ENCODE measurements at places on chromosomes 11 and 22. TPM values are rescaled to one million over a fixed set of nuclear protein-coding genes. Genes with fewer than 3 reads are reported as not detected.

The CHKB gene
- total RNA-seq, result 47.9 TPM

The CHRDL2 gene
- total RNA-seq, result not detected

The NXPE4 gene
- total RNA-seq, result not detected

GRCh38 chr11:105130189-105130813 is 9.3 kb downstream of the CARD18 start:
- DNase-seq, result no peak

GRCh38 chr22:28247667-28248363 is 328.8 kb upstream of the PITPNB start:
- no peak for DNase-seq

- DNase-seq, result no peak
Observed at GRCh38 chr11:35313066-35313759, 106.1 kb downstream of the SLC1A2 start.

DNA sequence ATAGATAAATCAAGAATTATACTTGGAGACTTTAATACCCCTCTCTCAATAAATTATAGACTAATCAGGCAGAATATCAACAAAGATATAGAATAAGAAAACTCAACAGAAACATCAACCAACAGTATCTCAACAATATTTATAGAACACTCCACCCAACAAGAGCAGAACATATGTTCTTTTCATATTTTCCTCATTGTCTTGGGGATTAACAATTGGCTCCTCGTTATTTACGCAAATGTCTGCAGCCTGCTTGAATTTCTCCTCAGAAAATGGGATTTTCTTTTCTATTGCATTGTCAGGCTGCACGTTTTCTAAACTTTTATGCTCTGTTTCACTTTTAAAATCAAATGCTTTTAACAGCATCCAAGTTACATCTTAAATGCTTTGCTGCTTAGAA is 37.0 kb upstream of the FBLN1 start:
- no peak for DNase-seq

The ATXN10 gene
- 175 TPM for total RNA-seq

The ELFN2 gene
- 0.02 TPM for total RNA-seq

The ABCG4 gene
- total RNA-seq, result 0.80 TPM

DNA sequence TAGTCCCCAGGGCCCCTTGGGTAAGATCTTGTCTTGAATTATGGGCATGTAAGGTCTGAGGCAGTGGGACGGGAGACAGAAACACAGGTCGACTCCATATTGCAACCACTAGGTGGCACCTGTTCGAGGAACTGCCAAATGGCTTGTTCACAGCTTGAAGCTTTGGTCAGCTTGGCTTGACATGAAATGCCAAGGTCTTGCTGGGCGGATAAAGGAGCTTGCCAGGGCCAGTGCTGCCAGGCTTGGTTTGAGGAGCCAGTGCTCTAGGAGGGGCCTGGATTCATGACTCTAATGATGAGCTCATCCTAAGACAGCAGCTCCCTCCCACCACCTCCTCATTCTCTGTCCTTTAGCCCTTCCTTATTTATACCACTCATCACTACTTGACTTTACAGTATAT is 11.9 kb upstream of the NRIP3 start:
- DNase-seq, result peak; percentile 51

GRCh38 chr11:102457056-102457677 is 4.6 kb upstream of the TMEM123 start:
- DNase-seq, result no peak

- DNase-seq, result no peak
Observed at GRCh38 chr11:35584321-35584720, 33.9 kb upstream of the FJX1 start.

DNA sequence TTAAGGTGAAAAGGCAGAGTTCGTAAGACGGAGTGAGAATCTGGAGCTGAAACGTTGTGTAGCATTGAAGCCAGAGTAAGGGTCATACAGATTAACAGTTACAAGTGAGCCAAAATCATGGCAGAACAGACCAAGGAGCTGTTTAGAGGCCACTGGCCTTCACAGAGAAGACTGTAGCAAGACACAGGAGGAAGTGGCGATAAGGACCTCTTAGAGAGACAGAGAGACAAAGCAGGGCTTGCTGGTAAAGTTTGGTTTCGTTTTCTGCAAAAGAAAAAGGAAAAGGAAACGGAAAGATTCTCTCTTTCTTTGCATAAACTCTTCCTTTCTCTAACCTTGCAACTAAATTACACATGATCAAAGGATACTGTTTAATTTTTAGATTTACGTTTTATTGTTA is 83.0 kb downstream of the AASDHPPT start:
- no peak for DNase-seq

DNA sequence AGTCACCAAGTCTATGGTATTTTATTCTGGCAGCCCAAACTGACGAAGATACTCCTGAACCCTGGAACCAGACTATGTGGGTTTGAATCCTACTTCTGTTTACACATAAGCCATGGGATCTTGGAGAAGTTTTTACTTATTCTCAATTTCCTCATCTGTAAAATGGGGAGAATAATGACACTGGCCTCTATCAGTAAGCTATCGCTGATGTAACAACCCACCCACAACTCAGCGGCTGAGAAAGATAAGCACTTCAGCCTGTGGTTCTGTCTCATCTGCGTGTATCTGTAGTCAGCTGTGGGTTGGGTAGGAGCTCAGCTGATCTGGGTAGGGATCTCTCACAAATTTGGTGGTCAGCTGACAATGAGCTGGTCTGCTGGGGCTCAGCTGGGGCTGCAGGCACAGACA is 68.0 kb upstream of the ALX4 start:
- no peak for DNase-seq

GRCh38 chr22:36065462-36065774 is 36.8 kb upstream of the RBFOX2 start:
- DNase-seq, result no peak

- no peak for DNase-seq
Observed at GRCh38 chr11:84687433-84687832, 939.7 kb downstream of the DLG2 start.
